ENCODE measurements at places on chromosomes 6 and 20.

DNA sequence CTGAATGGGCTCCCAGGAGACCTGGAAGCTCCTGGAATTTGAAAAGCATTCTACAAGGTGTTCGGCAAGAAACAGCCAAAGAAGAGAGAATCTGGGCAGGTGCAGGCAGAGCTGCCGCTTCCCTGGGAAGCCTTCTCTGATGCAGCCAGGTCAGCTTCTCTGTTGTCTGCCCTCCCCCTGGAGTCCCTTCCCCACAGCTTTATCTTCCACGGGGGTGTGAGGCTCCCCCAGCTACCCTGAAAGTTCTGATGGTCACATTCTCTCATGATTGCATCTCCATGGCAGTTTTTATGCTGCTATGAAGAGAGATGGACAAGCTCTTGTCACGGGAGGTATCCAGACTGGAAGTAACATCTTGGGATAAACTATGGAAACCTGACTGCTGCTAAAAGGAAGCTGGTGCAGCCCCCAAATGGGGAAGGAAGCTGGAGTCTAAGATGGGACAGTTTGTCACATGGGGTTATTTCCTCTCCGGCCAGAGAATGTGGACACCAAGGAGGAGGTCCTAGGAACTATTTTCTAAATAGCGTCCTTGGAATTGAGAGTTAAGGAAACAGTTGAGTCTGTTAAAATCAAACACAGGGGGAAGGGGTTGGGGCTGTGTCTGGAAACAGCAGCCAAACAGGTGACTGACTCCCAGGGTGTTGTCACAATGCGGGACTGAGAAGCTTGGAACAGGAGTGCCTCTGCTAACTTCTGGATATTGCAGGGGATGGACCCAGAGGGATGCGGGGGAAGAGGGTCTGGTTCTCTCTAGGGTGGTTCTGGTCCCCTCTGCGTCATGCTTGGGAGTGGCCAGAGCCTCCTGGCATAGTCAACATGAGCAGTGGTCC is 91.1 kb downstream of the ASXL1 start:
- DNase-seq, result no peak

GRCh38 chr20:9942736-9943135 is 92.1 kb upstream of the ANKEF1 start:
- no peak for DNase-seq

- peak; percentile 62 for DNase-seq
These were observed 815.5 kb upstream of the SLC35B3 start for GRCh38 chr6:9250852-9251251.

DNA sequence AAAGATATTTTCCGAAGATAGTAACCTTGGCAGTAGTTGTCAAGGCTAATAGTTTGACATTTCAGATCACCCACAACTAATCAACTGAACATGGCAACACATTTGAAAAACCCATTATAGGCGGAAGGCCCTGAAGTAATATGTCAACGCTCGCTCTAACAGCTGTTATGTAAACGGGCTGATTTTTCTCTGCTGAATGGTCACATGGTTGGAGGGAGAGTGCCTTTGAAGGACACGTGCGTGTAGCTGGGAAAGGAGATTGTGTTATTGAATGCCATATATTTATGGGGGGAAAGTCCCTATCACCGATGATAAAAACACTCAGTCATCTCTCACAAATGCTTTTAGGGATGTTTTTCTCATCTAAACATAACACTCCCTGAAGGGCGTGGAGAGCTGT is 160.0 kb upstream of the RALGAPA2 start:
- DNase-seq, result no peak

GRCh38 chr6:151176911-151177770 is 62.6 kb upstream of the AKAP12 start:
- no peak for DNase-seq

GRCh38 chr20:59421920-59422637 is 121.7 kb downstream of the EDN3 start:
- no peak for DNase-seq

GRCh38 chr6:142706210-142706609 is 238.8 kb downstream of the HIVEP2 start:
- DNase-seq, result no peak

GRCh38 chr6:5205877-5206850 is 54.6 kb downstream of the LYRM4 start:
- DNase-seq, result no peak

GRCh38 chr6:1536526-1537429 is 72.9 kb upstream of the FOXC1 start:
- no peak for DNase-seq

DNA sequence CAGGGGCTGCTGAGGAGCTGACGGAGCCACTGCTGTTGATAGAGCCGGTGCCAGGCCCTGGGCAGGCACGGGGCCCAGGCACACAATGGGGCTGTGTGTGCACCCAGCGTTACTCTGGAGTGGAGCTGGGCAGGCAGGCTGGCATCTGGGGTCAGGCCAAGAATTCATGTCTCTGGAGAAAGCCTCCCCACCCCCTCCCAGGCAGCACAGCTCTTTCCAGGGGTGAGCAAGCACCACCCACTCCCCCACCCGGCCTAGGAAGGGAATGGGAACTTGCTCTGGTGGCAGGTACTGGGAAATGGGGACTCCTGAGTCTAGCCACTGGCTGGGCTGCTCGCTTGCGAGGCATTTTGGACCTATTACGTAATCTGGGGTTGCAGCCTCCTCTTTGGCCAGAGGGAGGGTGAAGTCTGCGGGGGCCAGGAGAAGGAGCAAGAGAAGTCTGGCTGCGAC is 22.7 kb downstream of the TFEB start:
- DNase-seq, result no peak

DNA sequence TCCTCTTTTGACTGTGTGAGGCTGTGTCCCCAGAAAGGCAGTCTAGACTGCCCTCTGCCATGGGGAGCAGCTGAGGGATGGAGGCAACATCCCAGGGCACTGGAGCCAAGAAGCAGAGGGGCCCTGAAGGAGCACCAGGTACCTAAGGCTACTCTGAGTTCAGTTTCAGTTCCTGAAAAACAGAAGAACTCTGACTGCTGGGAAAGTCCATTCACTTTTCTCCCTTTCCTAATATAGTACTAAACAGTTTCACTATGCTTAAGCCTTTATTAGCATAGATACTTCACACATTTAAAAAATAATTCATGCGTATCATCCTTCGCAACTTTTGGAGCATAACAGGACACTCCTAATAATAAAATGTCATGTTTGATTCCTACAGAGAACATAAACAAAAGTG is 130.0 kb downstream of the FOXC1 start:
- DNase-seq, result no peak

- no peak for DNase-seq
These were observed 42.4 kb downstream of the SLC2A10 start for GRCh38 chr20:46751856-46752255.

GRCh38 chr6:53830366-53830765 is 35.6 kb downstream of the LRRC1 start:
- no peak for DNase-seq

DNA sequence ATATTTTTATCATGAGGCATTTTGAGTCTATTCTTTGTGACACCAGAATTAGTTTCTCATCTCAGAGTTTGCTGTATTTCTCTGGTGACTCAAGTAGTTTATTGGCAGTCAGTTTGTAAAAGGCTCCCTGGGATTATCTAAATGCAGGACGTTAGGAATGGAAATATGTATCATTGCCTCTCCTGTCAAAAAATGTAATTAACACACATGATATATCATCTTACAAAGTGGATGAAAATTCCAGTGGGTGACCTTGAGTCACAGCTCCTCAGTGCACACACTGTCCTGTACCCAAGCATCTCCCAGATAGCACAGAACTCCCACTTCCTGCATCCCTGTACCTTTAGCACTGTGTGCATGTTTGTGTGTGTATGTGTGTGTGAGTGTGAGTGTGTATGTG is 258.6 kb downstream of the LAMA2 start:
- peak; percentile 2 for DNase-seq

DNA sequence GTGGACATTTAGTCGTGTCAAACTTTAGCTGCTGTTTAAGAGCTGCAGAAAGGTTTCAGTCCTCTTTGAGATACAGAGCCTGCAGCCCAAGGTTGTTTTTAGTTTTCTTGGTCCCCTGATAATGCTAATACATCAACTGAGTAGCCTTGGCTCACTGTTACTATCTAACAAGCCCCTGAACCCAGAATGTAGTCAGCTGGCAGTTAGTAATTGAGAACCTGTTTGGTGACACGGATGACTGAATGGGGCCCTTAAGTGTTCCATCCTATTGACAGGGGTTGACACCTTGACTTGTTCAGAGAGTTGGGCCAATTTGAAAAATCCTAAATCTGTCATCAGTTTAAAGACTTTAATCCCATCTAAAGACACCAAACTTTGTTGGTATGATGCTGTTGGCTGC is 2.8 kb downstream of the RTN4IP1 start:
- peak; percentile 17 for DNase-seq

DNA sequence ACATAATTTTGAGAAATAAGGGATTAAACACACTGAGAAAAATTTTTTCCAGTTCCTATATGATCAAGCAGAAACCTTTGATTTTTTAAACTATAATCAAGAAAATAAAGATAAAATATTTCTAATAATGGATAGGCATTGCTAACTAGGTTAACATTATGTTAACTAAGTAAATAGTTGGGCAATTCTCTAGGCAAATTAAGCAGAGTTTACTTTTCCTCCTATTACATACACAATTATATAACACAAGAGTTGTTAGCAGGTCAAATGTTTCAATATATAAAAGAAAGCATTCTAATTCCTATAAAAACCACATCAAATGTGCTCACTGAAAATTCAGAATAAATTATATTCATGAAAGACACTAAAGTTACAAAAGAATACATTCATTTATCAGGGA is 191.7 kb downstream of the GMDS start:
- no peak for DNase-seq

GRCh38 chr6:11770546-11771466 is 7.8 kb downstream of the ADTRP start:
- DNase-seq, result peak; percentile 23
